ENCODE measurements at places on chromosomes 4 and X.

DNA sequence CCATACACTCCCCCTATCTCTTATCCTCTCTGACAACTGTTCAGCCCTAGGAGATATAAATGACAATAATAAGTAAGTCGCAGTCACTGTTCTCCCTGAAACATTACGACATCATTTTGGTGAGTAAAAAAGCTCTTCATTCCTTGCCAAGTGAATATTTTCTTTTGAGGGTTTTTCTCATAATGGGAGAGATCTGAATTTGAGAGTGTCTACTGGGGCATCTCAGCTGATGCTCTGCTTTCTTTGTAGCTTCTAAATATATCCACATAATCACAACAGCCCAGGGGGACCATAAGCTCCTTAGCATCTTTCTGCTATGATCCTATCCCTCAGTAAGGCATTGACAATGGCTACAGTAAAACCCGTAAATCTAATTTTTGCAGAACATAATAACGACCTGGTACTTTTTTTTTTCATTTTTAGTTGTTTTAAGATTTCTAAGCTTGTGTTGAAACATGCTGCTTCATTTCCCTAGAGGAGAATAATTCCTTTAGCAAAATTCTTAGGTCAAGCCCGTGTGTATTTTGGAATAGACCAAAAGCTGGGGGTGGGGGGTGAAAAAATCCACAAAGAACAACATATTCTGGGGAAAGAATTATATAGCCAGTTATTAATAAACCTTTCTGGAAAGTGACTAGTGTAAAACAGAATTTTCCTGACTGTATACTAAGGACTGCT lies 78.1 kb upstream of the GPM6B start:
- no peak for DNase-seq

- no peak for DNase-seq
Observed at GRCh38 chr4:52843958-52844357, 18.2 kb upstream of the RASL11B start.

DNA sequence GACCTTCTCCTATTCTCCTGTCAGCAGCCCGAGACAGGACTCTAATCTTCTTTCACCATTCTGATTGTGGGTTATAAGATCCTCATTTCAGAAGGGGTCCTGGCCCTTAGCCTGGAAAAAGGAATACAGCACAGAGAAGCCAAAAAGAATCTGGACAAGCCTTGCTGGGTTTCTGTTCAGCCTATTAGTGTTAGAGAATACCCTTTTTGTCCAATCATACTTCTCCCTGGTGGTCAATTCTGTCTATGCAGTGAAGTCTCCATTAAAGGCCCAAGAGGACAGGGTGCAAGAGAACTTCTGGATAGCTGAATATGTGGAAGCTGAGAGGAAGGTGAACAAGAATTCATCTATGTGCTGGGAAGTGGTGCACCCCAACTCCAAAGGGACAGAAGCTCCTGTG lies 105.7 kb upstream of the AGA start:
- DNase-seq, result no peak

DNA sequence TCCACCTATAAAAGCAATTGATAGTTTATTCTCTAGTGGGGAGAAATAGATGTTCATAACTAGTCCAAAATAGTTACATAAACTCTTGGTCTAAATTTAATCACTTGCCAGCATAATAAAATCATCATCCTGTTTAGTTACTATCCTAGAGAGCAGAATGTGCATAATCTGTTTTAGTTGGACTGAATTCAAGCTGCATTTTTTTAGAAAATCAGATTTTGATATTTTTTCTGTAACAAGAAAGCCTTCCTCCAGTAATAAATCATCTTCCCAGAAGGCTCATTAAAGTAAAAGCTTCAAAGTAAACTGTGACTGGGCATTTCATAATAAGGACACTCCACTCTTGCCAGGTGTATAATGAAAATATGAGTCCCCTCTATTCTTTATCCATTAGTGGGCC lies 453.1 kb downstream of the TRAM1L1 start:
- DNase-seq, result no peak

DNA sequence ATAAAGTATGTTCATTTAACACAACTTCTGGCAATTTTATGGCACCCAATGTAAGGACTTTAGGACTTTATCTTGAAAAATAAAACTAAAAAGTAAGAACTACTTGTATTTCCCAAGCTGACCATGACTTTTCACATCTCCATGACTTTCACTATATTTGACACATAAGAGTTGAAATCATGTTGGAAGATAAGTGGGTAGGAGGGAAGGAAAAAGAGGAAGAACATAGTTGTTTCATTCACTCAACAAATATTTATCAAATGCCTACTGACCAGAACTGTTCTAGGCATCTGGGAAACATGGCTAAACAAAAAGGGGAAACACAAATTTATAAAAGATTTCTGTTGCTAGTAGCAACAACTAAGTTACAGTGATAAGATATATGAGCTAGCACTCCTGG lies 16.0 kb downstream of the SCLT1 start:
- DNase-seq, result no peak

GRCh38 chr4:168636506-168637196 lies 139.8 kb downstream of the PALLD start:
- no peak for DNase-seq

DNA sequence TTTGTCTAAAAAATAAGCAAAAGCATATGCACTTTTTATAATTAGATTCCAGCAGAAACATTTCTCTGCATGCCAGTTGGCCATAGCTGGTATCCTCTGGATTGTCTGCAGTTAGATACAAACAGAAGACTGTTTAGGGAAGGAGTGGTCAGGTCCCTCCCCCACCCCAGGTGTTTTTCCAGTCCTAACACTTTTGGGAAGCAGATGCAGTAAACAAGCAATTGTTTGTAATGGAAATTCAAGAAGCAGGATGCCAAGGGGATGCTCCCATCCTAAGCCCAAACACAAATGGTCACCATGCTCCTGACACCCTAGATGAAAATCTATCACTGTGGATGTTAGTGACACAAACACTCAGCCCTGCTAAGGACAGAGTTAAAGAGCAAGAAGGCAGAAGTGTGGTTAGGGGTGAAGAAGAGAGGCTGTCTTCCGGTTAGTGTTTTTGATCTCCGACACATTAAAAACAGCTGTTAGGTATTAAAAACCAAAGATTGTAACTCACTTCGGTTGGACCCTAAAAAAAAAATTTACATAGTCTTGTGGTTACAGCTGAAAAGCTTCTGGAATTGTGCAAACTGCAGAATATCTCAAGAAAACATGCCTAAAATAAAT lies 7.9 kb downstream of the LEF1 start:
- no peak for DNase-seq

DNA sequence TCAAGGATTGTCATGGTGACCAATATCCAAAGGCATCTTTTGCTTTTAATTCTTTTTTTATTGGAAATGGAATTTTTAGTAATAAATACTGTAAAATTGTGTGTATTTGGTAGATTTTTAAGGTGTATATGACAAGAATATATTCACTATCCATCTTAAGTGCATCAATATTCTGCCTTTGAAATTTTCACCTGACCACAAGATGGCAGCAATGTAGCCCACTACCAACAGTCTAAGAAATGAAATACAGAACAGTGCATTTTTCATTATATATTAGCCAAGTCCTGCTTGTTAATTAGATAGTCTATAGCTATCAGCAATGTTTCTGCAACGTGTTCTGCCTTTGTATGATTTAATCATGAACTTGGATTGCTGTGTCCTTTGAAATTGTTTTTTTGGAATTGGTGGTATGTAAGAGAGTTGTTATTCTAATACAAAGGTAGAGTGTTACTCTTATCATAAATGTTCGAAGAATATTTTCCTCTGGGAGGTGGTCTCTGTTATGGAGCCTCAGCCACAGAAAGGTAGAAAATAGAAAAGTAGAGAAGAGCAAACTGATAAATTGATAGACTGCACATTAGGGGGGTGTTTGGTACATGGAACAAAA lies 38.2 kb downstream of the HPGDS start:
- DNase-seq, result no peak

GRCh38 chrX:13646154-13646549 lies 6.8 kb upstream of the TCEANC start:
- DNase-seq, result peak; percentile 61

GRCh38 chr4:10063544-10064300 lies 42.4 kb upstream of the SLC2A9 start:
- peak; percentile 96 for DNase-seq

DNA sequence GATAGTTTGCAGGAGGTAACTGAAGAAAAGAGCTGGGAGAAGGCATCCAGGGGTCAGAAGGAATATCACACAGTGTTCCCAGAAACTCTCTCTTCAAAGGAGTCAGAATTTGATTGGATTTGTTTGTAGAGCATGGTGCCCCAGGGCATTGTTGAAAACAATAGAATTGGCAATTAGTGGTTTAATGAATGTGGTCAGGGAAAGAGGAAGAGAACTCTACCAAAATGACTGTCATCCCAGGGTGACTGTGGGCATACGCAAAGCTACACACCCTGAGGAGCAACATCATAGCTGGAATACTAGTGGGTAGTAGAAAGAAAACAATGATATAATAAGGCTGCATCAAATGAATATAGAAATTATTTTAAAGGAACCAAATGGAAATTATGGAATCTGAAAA lies 21.5 kb downstream of the TNIP2 start:
- no peak for DNase-seq

GRCh38 chr4:183808097-183808456 lies 97.0 kb upstream of the STOX2 start:
- DNase-seq, result no peak

DNA sequence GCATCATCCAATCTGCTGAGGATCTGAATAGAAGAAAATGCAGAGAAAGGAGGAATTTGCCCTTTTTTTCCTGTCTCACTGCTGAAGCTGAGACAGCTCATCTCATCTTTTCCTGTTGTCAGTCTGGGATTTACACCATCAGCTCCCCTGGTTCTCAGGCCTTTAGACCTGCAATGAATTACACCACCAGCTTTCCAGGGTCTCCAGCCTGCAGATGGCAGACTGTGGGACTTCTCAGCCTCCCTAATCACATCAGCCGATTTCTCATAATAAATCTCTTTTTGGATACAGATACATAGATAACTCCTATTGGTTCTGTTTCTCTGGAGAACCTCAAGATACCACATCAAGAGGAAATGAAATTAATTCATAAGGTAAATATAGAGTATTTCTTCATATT lies 134.6 kb upstream of the MAB21L2 start:
- no peak for DNase-seq

DNA sequence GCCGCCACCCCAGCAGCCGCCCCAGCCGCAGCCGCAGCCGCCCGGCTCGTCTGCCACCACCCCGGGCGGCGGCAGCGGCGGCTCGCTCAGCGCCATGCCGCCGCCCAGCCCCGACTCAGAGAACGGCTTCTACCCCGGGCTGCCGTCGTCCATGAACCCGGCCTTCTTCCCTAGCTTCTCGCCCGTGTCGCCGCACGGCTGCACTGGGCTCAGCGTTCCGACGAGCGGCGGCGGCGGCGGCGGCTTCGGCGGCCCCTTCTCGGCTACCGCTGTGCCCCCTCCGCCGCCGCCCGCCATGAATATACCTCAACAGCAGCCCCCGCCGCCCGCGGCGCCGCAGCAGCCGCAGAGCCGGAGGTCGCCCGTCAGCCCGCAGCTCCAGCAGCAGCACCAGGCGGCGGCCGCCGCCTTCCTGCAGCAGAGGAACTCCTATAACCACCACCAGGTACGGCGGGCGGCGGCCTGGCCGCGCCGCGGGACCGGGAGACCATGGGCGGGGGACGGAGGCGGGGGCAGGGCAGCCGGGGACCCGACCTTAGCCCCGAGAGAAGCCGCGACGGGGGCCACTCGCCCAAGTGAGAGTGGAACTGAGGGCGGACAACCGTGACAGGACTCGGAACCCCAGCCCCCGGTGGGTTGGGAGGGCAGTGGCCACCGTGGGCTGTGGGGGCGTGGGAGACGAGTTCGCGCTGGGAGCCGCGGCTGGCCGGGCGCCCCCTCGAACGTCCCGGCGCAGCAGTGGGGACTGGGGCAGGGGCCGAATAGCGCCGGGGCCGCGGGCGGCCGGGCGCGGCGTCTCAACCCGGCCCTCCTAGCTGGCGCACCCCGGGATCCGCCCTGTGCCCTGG lies 1.8 kb downstream of the CPEB2 start:
- peak; percentile 51 for DNase-seq

DNA sequence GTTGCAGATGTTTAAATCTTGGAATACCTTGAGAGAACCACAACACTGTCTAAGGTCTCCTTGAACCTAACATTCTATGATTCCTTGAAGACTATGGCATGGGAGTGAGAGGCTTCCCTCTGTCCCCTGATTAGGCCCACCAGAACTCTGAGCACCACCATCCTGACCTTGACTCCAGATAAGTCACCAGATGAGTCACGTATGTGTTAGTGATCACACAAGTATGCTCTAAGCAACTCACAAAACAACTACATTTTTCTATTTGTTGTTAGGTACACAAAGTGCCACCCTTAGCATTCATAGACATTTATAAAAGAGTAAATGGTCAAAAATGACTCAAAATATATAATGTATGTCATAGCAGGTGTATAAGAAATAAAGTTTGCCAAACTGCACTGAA lies 252.9 kb upstream of the CXXC4 start:
- DNase-seq, result no peak

DNA sequence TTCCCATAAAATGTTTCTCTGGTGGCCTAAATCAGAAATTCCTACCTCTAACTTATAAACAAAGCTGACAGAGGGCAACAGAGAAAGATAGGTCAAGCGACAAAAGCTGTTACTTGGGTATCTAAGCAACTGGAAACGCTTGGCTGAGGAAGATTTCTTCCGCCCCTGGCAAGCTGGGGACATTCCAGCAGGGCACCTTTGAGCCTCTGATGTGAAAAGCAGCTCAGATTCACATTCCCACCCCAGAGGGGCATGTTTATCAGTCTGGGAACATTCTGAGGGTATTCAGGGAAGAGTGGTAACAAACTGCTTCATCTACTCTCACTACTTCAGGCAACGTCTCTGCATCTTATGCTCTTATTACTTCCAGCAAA lies 3.5 kb upstream of the CDS1 start:
- DNase-seq, result no peak

GRCh38 chrX:123923211-123923610 lies 38.3 kb upstream of the STAG2 start:
- no peak for DNase-seq

DNA sequence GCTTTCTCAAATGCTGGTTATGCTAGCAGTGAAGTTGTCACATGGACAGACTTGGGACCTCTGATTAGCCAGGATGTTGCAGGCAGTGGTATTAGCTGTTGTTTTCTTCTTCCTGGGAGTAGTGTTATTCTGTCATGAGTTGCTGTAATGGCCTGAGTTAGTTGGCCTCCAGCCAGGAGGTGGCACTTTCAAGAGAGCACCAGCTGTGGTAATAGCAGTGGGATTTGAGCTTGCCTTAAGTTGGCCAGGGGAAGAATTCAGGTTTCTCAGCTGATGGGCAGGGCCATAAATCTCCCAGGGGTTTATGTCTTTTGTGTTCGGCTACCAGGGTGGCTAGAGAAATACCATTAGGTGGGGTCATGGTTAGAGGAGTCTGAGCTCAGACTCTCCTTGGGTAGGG lies 132.6 kb downstream of the GLUD2 start:
- DNase-seq, result no peak

DNA sequence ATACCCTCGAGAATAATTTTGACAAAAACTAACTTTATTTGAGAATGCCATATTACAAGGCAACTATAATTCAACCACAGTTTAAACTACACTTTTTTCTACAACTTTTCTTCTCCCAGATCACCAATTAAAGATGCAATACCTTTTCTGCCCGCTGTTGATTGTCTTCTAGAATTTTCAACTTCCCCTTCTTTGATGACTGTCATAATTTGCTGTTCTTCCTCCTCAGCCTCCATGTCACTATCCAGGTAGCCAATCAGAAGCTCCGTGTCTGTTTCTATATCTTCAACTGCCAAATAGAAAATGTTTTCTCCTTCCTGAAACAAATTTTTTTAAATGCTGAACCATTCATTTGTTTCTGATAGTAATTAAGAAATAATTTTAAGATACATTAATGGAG lies 101.5 kb downstream of the PRDM5 start:
- no peak for DNase-seq

All from NCI-H146 (cell line).